Esophagus muscularis mucosa (tissue), 4 donors: ENCODE measurements at places on chromosomes 5 and 9. TPM values are rescaled to one million over a fixed set of nuclear protein-coding genes. Genes with fewer than 3 reads are reported as not detected.

DNA sequence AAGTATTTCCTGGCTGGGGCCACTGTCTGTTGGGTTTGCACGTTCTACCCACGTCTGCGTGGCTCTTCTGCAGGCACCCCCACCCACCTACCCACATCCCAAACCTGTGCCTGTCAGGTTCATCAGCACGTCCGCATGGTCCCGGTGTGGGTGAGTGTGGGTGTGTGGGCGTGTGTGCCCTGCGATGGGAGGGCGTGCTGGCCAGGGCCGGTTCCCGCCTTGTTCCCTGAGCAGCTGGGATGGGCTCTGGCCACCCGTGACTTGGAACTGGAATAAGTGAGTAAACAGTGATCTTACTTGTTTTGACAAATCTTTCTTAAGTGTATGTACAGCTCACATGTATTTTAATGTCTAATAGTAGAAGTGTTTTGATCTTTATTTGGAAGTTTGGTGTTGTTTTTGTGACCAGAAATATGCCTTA is 20.4 kb downstream of the ERGIC1 start:
- H3K36me3 ChIP-seq = no peaks in the 10 kb centered on the region
- H3K4me1 ChIP-seq = peaks cover 74% of the 10 kb centered on the region
- H3K27ac ChIP-seq = peak overlapping the region; percentile 86

GRCh38 chr5:127804886-127805426 is 101.8 kb downstream of the CCDC192 start:
- no peak overlapping the region for H3K27ac ChIP-seq
- H3K4me3 ChIP-seq = no peak overlapping the region
- no peaks in the 10 kb centered on the region for H3K36me3 ChIP-seq
- peaks cover 24% of the 10 kb centered on the region for H3K4me1 ChIP-seq

- peak overlapping the region; percentile 80 for H3K4me3 ChIP-seq
- H3K27me3 ChIP-seq = no peaks in the 10 kb centered on the region
- H3K36me3 ChIP-seq = peaks cover 4% of the 10 kb centered on the region
- DNase-seq = no peak
- peak overlapping the region; percentile 88 for H3K27ac ChIP-seq
Observed at GRCh38 chr9:127714951-127715469, 453 bp downstream of the PTRH1 start.

GRCh38 chr9:24118190-24118589 is 292.1 kb upstream of the ELAVL2 start:
- H3K36me3 ChIP-seq = no peaks in the 10 kb centered on the region
- H3K4me1 ChIP-seq = no peaks in the 10 kb centered on the region
- H3K4me3 ChIP-seq = no peak overlapping the region
- H3K27me3 ChIP-seq = no peaks in the 10 kb centered on the region

DNA sequence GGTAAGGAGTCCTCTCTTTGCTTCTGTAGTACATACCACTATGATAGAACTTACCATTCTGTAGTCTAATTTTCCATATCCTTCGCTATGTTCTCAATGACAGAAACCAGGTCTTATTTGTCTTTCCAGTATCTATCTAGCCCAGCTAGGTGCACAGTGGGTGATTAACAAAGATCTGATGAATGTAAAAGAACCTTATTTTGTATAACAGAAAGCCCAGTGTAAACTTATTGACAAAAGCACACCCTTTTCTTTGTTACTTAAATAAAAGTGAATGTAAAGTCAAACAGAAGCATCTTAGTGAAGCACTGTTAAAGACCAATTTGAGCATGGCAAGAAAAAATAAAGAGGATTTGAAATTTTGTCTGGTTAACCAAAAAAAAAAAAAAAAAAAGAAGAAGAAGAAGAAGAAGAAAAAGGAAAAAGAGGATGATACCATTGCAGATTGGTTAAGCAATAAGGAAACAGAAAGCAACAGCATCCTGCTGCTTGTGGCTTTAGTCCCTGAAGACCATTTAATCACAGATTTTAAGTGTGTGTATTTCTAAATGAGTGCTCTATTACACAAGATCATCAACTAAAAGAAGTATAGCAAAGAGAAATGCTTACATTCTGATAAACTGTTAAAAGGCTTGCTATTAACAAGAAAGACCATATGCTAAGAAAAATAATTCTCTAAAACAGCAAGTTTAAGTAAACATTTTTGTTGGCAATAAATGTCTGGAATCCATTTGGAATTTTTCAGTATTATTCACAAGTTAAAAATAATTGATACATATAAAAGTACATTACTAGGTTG is 21.2 kb downstream of the MEGF9 start:
- H3K4me3 ChIP-seq = no peak overlapping the region
- H3K27ac ChIP-seq = no peak overlapping the region
- no peak for DNase-seq

PDE8B gene
- total RNA-seq = 7.1 TPM

MEGF10 gene
- 1.2 TPM for total RNA-seq
